ENCODE measurements at places on chromosomes 7 and 10.

DNA sequence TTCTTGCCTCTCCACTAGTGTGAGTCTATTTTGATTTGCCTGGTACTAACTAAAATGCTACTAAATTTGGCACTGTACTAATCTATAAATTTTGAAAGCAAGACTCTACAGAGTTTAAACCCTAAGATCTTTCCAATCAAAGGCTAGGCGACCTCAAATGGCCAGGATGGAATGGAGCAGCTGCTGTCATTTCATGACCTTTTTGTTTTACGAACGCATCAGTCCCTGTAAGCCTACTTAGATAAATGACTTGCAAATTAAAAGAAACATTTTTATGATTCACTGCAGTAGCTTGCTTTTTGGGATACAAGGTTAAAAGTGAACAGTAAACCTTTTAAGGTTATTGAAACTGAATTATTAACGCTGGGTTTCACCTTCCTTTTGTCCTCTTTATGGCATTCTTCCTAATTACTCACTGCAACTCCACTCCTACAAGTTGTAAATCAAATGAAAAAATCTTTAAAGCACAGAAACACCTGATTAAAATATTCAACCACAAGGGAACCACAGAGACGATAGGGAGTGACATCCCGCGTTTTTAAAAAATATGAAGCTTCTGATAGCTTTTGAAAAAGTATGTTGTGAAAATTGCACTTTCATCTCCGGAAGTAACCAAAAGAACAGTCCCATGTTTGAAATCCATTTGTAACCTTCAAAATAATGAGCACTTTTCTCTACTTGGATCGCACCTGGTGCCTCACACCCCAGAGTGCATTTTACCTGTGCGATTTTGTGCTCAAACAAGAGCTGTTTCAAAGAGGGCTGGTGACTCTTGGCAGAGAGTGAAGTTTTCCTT, 595.1 kb downstream of the PARD3 start:
- DNase-seq: no peak

- no peak for DNase-seq
Measured at GRCh38 chr7:69811476-69812308, 213.4 kb downstream of the AUTS2 start.

DNA sequence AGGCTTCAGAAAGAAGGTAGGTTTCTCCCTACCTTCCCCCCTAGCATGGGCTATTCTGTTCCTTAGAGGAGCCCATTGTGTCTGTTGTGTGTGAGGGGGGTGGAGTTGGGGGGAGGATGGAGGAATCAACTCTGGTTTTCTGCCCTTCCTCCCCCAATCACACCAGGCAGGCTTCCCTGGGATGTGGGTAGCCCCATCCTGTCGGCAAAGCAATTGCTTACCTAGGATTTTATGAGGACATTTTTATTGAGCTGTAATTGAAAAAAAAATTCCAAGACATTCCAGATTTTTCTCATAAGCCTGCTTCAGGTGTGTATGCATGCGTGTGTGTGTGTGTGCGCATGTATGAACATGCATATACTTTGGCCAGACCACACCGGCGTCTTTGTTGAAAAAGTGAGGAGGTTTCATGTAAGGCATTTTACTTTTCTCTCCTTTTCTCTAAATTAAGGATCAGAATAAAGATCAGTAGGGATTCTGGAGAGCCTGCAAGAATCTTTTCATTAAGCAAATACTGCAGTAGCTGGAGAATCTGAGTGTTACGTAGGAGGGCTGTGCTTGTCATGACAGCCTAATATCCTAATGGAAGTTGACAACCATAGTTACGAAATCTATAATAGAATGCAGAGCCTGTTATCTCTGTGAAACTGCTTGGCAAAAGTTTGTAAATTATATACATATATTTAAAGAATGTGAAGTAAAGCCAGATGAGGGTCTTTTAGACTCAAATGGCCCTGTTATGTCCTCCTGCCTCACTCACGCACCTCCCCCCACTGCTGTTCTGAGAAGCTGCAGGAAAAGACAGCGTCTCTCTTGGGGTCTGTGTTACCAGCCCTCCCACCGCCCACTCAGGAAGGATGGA, 27.3 kb upstream of the SAMD8 start:
- DNase-seq: no peak

- DNase-seq: no peak
Measured at GRCh38 chr7:101792051-101792681, 25.3 kb upstream of the CUX1 start.

DNA sequence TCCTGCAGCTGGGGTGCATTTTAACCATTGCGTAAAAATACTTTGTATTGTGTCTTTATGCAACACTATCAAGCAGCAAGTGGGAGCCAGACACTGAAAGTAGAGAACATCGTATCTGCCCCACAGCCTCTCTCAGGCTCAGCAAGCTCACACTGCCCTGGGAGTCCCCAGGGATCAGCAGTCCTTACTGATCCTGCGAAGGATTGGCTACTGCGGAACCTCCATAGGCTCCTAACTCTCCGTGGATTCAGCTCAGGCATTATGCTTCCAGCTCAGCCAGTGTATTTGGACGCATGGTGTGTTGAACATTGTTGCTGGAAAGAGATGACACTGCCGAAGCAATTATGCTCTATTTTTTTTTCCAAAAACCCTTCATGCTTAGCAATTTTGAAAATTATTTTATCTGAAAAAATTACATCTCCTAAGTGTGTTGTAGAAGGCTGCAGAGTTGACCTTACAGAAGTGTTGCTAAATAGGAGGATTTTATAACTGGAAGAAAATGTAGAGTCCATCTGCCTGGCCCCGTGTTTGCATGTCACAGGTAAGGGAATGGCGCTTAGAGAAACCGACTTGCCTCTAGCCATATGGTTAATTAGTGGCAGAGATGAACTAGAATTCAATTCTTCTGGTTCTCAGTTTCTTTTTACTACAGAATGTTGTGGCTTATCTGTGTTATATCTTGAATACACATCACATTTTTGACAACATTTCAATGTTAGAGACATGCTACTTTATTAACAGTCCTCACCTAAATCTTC, 276.4 kb upstream of the COBL start:
- DNase-seq: peak; percentile 2

DNA sequence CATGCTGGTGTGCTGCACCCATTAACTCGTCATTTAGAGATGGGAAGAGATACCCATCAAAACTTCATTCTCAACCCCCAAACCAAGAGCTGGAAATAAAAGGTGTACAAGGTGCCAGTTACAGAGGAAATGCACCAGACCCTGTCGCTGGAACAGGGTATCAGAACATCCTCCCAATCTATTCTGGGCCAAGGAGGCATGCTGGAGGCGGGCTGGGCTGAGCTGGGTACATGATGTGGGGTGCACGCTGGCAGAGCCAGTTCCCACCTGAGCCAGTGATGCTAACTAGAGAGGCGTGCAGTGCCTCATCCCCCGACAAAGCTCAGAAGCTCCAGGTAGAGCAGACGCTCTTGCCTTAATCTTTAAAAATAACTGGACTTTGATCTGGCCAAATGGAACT, 70.1 kb downstream of the NPSR1 start:
- DNase-seq: no peak

DNA sequence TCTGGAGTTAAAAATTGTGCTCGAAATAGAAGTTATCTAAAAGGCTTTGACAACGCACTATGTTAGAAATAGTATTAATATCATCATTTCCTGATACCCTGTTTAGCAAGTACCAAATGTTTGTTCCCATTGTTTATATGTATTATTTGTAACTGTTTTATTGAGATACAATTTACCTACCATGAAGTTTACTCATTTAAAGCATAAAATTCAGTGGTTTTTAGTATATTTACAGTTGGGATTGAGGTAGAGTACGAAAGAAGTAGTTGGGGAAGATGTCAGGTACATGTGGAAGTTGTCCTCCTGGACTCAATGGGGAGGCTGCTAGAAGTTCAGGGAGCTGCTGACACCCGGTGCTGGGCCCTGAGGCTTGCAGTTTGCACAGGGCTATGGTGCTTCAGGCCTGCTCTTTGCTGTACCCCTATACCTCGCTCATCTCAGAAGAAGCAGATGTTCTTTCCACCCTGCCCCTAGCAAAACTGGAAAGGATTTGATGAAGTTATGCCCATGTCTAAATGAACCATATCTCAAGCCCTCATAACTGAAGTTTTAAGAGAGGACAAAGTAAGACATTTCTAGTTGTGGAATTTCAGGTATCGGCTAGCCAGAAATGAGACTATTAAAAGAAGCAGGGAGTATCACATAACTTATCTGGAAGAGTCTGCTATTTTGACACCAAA, 25.2 kb upstream of the WNT16 start:
- no peak for DNase-seq

DNA sequence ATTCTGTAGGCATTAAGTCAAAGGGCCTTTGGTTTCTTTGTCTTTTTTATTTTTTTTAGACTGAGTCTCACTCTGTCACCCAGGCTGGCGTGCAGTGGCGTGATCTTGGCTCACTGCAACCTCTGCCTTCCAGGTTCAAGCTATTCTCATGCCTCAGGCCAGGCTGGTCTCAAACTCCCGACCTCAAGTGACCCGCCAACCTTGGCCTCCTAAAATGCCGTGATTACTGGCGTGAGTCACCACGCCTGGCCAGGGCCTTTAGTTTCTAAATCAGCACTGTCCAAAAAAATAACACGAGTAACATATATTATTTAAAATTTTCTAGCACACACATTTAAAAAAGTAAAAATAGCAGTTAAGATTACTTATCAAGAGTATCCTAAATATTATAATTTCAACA, 11.1 kb upstream of the ACSL5 start:
- DNase-seq: no peak

- no peak for DNase-seq
Measured at GRCh38 chr10:78543031-78543748, 509.5 kb downstream of the RPS24 start.

DNA sequence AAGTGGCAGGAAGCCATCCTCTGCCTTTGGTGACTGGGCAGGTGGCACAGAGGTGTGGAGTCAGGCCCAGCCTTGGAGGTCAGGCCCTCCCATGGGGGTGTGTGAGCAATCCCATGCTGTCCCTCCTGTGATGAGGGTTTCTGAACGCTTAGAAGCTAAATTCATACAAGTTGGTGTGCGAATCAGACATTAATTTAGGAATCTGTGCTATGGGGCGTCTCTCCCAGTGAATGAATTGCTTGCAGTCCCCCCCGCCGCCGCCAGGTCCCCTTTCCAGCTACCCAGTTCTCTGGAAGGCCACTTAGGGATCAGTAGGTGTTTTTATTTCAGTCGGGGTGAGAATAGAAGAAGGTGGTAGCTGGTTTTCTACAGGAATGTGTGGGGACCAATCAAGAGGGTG, 37.5 kb downstream of the LRRC18 start:
- DNase-seq: no peak

- DNase-seq: peak; percentile 63
Measured at GRCh38 chr7:81416659-81417058, 353.2 kb downstream of the HGF start.

DNA sequence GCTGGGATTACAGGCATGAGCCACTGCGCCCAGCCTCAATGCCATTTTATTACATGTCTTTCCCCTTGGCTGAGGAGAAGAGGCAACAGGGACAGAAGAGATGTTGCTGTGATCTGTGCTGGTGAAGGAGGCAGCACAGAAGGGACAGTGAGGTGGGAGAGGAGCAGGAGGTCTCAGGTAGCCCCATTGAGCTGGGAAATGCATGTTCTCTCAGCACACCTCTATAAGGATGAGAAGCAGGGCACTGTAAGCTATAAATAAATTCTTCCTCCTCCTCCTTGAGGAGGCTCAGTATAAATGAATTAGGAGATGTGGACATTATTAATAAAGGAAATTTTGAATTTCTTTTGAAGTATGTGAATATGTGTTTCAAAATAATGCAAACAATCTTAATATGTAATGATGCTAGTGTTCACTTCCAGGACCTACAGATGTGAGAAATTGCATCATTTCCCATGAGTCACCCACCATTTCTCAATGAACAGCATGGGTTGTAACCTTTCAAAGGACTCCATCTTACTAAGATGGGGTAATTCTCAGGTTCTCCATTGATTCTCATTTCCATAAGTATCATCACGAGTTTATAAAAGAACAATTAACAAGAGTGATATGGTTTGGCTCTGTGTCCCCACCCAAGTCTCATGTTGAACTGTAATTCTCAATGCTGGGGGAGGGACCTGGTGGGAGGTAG, 88.9 kb upstream of the ODAD2 start:
- no peak for DNase-seq

DNA sequence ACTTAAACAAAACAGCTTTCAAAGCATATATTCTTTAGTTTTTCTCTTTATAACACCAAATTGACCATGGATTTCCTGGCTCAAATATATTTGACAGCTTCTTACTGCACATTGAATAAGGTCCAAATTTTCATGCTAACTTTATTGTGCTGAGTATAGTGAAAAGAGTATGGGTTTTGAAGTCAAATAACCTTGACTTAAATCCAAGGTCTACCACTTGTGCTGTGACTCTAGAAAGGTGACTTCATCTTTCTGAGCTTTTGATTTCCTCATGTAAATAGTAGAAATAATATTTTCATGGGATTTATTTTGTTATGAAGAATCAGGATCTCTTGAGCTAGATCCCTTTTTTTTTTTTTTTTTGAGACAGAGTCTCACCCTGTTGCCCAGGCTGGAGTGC, 139.4 kb upstream of the GPR22 start:
- DNase-seq: no peak

DNA sequence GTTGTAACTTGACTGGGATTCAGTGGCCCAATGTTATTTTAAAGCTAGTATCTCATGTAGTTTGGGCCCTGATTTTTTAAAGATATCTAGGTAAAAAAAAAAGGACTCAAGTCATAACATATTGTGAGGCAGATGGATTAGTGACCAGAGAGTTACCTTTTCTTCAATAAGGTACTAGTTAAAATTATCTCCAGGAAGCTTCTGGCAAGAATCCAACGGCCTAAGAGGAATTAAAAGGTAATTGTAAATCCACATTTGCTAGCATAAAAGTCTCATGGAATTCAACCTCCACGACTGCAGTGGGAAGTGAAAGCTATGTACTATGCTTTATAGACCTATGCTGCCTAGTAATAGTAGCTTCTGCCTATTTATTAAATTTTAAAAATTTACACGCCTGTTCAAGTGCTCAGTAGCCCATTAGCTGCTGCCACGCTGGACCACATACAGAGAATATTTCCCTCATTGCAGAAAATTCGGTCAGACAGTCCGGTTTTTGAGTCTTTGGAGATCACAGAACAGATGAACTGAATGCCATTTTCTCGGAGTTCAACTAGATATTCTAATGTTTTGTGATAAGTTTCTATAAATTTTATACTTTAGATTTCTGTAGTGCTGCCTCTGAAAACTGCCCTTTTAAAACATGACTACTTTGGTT, 118.4 kb downstream of the NSUN6 start:
- no peak for DNase-seq

GRCh38 chr10:15473396-15473767, 102.3 kb upstream of the FAM171A1 start:
- no peak for DNase-seq

GRCh38 chr10:30037620-30038336, 21.6 kb downstream of the JCAD start:
- DNase-seq: no peak

- no peak for DNase-seq
Measured at GRCh38 chr7:99624484-99624883, 7.7 kb downstream of the ZSCAN25 start.

DNA sequence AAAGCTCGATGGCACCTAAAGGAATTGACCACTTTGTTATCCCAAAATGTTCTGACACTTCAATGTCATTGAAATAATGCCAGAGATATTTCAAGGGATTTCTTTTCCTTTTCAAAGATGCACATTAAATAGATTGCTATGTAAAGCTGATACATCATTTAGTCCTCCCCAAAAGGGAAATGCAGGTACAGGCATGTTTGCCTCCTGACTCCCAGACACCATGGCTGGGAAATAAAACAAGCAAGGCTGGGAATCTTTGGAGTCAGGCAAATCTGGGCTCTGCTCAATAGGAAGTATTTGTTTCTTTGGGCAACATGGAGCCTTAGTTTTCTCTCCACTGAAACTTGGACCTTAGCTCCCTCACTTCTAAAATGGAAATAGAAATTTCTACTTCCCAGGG, 230.8 kb upstream of the LRRTM3 start:
- DNase-seq: no peak

Data from NCI-H526 treated with DMSO at 0.1 percent for 48 hours (cell line).